ENCODE measurements at places on chromosomes 16 and 17.

DNA sequence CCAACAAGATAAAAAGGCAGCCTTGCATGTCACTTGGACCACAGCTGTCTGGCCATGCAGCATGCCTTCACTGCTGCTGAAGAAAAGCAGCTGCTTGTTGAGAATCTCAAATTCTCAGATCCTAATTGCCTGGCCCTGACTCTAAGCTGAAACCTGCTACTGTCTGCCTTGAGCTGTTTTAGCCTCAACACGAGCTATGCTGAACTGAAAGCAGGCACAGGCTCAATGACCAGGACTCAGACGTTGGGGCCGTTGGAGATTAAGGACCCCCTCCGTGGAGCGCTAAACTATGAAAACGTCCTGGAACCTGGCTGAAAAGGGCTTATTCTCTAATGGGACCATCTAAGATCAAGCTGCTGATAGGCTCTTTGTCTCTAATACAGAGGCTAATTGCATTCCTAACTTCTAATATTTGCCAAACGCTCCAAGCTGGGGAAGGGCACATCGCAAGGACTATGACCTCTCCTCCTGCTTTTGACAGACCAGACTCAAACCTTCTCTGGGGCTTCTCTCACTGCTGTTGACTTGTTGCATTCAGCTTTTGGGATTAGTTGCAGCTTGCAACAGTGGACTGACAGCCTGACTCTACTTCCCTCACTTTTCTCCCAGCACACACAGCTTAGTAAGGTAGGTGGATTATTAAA is 4.6 kb upstream of the PLK1 start:
- DNase-seq, result no peak

DNA sequence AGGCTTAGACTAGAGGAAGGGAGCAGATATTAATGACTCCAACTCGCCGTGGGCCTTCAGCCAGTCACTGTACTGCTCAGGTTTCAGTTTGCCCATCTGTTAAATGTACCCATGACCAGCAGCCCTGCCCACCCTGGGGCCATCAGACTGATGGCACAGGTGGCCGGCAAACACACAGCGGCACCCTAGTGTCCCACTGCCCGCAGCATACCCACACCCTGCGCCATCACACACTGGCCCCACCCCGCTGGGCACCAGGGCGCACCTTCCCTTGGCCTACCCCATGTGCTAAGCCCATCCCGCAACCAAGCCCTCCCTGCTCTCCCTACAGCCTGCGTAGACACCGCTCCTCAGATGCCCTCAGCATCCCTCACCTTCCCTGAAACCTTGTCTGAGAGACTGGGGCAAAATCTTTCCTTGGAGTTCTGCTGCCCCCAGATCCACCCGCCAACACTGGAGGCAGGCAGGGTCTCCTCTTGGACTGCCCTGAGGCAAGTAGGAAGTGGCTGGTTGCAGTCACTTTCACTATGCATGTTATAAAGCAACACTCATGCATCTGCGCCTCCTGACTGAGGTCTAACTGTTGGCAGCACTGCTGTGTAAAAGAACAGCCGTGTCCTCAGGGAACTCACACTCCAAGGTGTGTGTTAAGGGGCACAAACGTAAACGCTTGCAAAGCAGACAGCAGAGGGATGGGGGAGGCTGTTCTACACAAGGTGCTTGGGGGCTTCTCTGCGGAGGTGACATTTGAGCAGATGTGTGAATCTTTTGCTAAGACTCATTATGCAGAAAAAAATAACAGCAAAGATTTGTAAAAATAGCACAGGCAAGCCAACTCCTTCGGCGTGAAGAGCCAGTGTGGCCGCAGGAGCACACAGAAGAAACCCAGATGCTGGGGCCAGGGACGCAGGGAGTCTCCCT is 6.7 kb upstream of the BCAR1 start:
- DNase-seq, result no peak

GRCh38 chr17:63629627-63630026 is 7.4 kb downstream of the MAP3K3 start:
- DNase-seq, result no peak

GRCh38 chr16:73050201-73051099 is 2.5 kb upstream of the ZFHX3 start:
- no peak for DNase-seq

DNA sequence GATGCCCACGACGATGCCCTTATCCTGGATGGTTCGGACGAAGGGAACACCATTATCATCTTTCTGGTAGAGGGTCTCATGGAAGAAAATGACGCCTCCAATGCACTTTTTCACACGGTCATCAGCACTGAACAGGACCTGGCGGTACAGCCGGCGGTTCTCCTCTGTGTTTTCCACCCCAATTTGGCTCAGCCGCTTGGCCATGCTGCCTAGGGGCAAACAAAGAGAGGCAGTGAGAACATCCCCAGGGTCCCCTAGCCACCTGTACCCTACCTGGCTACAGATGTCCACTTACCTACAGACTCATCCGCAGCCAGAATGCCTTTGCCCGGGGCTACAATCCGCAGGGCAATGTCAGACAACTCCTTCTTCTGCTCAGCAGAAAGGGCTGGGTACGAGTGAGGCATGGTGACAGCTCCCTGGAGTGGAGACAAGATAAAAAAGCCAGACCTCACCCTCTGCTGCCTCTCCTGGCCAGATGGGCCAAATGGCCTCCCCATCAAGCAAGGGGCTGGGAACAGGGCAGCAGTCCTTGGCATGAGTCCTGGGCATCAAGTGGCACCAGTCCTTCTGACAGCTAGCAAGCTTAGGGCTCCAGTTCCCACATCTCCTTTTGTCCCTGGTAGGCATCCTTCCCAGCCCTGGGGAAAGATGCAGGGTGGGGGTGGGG is 1.4 kb downstream of the ALDOC start:
- no peak for DNase-seq

GRCh38 chr17:1928976-1929375 is 96.2 kb downstream of the RTN4RL1 start:
- DNase-seq, result no peak

GRCh38 chr17:28407130-28407973 is 1.3 kb upstream of the SLC46A1 start:
- no peak for DNase-seq

DNA sequence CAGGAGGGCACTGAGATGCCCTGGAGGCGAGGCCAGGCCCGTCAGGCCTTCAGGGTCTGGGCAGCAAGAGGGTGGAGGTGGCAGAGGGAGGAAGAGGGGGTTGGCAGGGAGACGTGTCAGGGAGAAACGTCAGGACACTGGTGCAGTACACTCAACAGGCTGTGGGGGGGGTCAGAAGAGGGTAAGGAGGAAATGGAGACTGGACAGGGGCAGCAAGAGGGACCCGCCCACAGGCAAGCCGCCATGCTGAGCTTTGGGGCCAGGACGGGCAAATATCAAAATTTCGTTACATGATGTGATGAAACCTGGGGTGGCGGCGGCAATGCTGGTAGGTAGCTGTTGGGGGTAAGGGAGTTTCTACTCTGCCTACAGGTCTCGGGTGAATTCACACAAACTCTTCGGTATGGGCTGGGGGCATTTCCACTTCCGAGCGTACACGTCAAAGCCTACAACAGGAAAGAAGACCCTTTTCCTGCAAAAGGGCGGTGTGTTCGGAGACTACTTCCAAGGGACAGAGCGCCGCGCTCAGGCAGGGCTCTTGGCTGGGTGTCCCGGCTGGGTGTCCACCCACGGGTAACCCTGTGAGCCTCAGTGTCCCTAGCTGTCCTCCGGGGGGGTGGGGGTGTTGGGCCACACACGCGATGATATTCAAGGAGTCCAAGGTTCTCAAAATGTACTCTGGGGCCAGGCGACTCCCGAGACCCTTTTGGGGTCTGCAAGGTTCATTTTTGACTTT is 43.3 kb upstream of the ATP2A3 start:
- DNase-seq, result peak; percentile 54

DNA sequence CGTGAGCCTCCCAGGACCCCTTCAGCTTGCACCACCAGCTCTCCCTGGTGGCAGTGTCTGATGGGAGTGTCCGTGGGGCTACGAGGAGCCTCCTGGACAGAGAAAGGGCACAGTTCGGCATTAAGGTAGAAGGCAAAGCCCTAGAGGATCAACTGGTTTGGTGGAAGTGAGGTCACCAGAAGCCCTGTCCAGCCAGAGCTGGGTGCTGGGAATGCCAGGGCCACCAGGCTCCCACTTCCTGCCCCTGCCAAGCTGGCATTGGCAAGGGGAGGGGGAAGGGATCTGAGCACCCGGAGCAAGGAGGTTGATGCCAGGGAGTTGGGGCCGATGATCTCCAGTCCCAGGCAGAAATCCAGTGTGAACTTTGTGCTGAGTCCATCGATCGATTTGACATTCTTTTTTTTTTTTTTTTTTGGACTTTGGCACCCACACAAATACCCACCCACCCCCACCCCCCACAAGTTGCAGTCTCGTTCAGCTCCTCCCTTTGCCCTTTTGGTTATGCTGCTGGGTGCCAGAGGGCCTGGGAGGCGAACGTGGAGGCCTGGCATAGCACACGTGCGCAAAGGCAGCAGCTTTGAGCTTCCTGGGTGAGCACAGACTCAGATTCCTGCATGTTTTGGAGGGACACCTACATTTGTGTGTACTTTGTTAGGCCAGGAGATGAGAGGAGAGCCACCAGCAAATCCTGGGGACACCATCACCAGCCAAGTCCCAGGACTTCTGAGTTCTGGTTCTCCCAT is 2.1 kb downstream of the NHERF1 start:
- no peak for DNase-seq

- DNase-seq, result no peak
Measured at GRCh38 chr17:81951785-81952684, 5.0 kb upstream of the MYADML2 start.

- DNase-seq, result no peak
Measured at GRCh38 chr17:9436630-9437029, 139.0 kb downstream of the STX8 start.
